ENCODE measurements at places on chromosomes 16 and 17.

GRCh38 chr16:46673320-46674013 lies 15.5 kb downstream of the VPS35 start:
- no peak for DNase-seq

DNA sequence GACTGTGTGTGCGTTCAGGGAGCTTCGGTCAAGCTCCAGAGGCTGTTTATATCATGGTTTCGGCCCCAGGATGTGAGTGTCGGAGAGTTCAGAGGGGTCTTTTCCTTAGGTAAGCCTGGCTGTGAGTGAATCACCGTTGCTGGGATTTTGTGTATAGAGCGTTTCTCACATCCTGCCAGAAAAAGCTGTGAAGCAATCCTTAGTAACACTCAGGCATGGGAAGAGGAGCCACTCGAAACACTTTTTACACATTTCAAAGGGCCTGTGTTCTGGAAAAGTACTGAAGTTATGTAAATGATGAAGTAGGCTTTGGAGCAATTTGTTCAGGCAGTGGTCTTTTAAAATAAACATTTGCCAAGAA lies 662 bp downstream of the PGS1 start:
- DNase-seq = no peak

DNA sequence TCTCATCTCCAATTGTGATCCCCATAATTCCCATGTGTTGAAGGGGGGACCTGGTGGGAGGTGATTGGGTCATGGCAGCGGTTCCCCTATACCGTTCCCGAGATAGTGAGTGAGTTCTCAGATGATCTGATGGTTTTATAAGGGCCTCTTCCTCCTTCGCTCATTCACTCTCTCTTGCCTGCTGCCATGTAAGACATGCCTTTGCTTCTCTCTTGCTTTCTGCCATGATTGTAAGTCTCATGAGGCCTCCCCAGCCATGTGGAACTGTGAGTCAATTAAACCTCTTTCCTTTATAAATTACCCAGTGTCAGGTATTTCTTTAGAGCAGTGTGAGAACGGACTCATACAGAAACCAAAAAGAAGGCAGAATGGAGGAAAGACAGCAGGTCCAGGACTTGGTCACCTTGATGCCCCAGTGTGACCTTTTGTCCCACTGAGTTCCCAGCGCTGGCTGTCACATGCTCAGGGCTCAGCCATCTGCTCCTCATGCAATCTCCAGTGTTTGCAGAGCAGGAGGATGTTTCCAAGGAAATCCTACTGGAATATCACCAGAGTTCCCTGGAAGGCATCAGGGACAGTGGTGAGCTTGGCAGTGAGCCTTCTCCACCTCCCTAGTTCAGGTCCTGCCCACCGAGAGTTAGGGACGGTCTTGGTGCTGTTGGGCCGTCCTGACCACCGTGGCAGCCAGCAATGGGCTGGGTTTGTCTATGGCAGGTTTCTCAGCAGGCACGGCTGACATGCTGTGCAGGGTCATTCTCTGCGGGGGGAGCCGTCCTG lies 96.7 kb downstream of the SEC14L1 start:
- no peak for DNase-seq

DNA sequence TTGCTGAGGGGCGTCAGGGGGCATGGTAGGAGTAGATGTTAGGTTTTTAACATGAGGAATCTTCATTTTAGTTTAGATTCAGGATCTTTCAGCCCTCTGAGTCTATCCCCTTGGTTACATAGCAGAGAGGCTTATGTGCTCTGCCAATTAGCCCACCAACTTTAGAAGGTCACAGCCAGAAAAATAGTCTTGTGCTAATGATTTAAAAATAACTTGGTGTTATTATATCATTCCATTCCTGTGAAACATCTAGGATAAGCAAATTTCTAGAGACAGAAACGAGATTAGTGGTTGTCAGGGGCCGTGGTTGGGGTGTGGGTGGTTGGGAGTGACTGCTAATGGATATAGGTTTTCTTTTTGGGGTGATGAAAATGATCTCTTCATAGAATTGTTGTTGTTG lies 183.7 kb downstream of the SNX29 start:
- no peak for DNase-seq

DNA sequence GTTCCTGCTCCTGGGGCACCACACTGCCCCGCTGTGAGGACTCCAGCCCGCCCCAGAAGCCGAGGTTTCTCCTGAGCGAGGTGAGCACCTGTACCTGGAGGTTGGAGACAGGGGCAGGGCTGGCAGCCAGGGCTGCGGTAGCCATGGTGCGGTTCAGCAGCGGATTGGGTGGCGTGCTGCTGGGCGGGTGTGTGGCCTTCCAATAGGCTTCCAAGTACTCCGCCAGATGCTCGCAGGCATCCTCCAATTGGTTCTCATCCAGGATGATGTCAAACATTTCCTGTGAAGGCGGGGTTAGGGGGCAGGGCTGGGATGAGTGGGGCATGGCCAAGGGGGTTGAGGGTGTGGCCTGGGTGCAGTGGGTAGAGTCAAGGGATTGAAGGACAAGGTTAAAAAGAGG lies 11.3 kb upstream of the ARL5C start:
- no peak for DNase-seq
